ENCODE measurements at places on chromosomes 2 and 18. TPM values are rescaled to one million over a fixed set of nuclear protein-coding genes. Genes with fewer than 3 reads are reported as not detected.

Gene PLGLB1
- total RNA-seq, result 0.99 TPM

Gene EPC2
- 22.8 TPM for total RNA-seq

Gene NRBP1
- 77.5 TPM for total RNA-seq

Gene TBR1
- total RNA-seq, result not detected

Gene KLHL30
- 1.2 TPM for total RNA-seq

GRCh38 chr2:65710779-65711295 is 278.4 kb upstream of the SPRED2 start:
- peak; percentile 43 for DNase-seq

DNA sequence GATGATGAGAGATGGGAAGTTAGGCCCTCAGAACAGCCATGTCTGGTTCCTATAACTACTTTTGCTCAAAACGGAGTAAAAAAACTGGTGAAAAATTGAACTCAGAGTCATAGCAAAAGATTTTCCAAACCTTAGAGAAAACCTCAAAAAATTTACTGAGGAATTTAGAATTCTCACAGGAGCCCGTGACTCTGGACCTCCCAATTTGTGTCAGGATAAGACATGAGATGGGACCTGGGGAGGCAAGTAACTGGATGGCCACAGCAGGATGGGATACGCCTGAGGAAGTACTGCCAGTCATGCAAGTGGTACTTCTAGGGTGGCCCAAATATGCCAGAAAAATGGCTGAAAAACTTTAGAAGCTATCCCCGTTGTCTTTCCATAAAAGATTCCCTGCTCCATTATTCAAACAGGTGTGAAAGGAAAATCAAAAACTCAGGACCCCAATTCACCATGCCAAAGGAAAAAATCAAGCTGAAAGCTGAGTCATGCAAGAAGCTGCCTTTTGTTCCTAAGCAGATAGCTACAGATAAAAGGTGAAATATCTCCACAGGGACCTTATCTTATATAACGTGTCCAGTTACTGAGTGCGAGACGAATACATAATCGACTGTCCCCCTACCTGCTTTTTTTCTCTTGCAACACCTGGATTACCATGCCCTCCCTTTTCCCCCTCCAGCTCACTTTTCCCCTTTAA is 34.1 kb upstream of the LIPG start:
- DNase-seq, result no peak

GRCh38 chr2:68770271-68771111 is 35.9 kb downstream of the ARHGAP25 start:
- DNase-seq, result no peak

DNA sequence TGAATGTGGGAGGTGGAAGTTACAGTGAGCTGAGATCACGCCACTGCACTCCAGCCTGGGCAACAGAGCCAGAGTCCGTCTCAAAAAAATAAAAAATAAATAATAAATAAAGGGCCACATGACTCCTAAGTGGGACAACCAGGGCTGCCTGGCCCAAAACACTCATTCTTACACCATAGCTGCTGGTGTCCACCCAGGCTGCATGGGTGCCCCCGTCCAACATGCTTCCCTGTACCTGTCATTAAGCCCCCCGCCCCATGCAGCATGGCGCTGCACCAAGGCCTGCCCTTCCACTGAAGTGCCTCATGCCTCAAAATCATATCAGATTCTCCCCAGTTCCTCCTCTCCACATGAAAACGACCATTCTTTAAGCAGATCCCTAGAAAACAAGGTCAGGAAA is 10.8 kb downstream of the GALM start:
- DNase-seq, result no peak

DNA sequence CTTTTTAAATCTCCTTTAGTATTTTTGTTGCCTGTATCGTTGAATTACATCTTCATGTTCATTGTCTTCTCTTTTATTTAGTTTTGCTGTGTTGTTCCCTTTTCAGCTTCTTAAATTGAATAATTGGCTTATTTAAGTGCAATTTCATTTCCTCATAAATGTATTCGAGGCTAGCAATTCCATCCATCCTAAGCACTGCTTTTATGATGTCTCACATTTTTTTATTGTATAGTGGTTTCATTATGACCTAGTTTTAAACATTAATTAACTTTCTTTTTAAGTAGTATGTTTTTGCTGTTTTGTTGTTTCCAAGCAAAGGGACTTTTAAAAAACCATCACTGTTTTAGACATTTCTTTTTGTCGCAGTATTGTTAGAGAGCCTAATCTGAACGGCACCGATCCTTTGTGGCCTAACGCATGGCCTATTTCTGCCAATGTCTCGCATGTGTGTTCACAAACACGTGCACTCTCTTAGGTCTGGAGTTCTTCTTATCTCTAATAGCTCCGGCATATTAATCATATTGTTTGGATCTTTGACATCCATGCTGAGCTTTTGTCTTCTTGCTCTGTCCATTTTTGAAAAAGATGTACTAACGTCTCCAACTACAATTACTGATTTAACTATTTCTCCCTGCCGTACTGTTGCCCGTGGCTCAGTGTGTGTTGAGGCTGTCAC is 59.6 kb upstream of the ZNF516 start:
- DNase-seq, result no peak

DNA sequence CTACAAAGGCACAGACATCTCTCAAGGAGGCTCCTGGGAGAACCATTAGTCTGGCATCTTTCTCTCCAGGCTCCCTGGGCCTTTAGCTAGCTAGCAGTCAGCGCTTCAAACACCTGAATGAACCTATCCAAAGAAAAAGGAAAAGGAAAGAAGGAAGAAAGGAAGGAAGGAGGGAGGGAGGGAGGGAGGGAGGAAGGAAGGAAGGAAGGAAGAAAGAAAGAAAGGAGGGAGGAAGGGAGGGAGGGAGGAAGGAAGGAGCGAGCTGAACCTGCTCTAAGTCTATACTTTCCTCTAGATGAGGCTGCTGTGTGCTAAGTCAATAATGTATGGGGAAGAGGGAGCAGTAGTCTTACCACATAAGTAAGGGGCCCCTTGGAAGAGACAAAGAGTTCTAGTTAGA is 5.1 kb upstream of the BCL11A start:
- no peak for DNase-seq
